ENCODE measurements at places on chromosomes 5 and 9.

- DNase-seq: no peak
Observed at GRCh38 chr9:3992222-3992621, 307.6 kb downstream of the GLIS3 start.

GRCh38 chr5:123279136-123279535 is 144.1 kb downstream of the CEP120 start:
- no peak for DNase-seq

DNA sequence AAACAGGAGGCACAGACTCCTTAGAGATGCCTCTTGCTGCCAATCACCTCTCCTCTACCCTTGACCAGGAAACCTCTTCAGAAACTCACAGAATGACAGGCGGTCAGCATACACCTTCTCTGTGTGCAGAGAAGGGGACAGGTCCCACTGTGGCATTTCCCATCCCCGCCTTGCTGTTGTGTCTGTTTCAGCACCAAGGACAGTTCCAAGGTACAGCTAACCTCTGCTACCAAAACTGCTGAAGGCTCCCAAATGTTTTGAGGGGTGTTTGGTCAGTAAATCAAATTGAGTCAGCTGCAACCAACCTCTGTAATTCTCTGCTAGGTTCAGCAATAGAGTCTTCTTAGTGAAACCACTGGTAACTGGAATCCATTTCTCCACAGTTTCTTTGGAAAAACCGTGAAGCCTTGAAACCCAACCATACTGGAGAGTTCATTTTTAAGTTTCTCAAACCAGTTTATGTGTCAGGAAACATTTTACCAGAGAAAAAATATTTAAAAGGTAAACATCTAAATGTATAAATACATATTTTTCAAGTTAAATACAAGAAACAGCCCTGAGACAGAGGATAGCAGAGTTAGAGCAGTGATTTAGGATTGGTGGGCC is 122.0 kb downstream of the DRD1 start:
- no peak for DNase-seq

DNA sequence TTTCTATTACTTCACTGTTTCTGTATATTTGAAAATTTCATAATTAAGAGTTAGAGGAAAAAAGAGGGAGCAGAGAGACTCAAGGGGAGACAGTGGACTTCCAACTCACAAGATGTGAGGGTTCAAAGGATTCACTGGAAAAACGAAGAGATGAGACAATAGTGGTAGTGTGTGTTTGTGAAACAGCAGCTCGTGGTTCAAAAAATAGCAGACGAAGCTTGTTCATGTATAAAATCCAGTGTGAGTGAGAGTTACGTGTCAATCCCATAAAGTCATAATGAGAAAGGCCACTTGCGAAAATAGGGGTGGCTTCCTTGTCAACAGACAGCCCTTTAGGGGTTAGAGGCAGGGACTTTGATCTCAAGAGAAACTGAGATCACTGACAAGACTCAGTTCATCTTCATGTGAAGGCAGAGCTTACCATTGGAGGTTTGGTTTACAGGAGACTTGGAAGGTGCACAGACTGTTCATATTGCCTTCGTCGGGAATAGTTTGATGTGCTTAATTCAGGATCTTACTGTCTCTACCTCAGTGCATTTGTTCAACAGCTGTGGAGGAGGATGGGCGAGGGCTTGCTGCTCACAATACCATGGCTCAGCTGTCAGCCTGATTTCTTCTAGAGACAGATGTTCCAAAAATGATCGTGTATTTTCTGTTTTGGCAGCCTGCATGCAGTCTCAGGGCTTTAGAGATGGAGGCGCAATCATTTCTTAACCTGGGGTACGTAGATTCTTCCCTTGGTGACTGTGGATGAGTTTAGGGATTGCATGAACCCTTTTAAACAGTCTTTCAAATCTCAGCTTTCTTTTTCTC is 105.7 kb upstream of the KLF9 start:
- no peak for DNase-seq

DNA sequence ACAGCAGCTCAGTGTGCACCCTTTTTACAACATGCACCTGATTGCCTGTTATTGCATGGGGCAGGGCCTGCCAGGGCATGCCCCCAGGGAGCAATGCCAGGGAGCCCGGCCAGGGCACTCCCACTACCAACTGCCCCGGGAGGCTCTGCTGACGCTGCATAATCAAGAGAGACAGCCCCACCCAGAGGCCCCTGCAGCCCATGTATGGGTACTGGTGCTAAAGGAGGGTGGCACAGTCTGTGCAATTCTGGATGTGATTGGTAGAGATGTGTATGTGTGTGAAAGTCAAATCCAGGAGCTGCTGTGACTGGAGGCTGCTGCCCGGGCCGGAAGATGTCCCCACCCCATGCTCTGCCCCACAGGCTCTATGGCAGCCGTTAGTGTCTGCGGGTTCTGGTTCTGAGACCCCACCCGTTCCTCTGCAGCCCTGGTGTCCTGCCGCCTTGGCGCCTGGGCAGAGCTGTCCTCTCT is 3.9 kb upstream of the NEURL1B start:
- DNase-seq: peak; percentile 81

- DNase-seq: no peak
Observed at GRCh38 chr5:164224772-164225171, 719.4 kb downstream of the MAT2B start.

GRCh38 chr9:112917047-112917986 is 26.6 kb upstream of the SLC46A2 start:
- no peak for DNase-seq

DNA sequence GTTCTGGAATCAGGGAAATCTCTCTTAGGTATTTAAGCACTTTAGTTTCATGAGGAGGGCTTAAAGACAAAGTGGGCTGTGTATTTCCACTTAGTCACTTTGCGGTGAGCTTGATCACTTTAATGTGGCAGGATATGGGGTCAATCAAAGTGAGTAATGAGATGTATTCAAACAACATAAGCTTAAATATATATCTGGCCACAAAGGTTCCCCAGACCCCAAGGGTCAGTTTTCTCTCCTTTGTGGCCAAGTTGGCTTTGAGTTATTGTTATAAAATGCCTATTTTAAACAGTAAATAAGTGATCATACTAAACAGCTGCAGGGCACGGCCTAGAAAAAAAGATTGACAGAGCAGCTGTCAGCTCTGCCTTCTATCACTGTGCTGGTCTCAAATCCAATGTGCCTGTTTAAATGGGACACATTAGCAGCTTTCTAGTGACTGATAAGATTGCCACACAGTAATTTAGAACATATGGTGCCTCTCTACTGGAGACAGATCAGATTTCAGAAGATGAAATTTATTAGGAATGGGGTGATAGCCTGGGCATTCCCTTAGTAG is 363.9 kb downstream of the AGTPBP1 start:
- DNase-seq: no peak

DNA sequence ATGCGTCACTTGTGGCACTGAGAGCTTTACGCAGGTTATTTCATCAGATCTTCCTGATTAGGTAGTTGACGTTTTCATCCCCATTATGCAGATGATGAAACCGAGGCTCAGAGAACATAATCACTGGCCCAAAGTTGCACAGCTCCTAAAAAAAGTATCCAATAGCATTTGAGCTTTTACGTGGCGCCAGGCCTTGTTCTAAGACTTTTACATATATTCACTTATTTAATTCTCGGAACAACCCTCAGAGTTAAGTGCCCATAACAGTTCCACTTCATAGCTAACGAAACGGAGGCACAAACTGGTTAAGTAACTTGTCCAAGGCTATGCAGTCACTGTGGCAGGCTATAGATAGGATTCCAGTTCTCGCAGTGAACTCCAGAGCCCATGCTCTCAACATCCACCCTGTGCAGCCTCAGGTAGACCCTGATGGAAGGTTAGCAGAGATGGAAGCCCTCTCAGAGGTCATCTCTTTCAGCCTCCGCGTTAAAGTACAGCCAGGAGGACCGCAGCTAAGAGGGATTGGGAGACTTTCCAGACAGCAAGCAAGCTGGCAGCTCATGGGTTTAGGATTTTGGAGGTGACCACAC is 39.3 kb downstream of the AMBP start:
- DNase-seq: peak; percentile 22

DNA sequence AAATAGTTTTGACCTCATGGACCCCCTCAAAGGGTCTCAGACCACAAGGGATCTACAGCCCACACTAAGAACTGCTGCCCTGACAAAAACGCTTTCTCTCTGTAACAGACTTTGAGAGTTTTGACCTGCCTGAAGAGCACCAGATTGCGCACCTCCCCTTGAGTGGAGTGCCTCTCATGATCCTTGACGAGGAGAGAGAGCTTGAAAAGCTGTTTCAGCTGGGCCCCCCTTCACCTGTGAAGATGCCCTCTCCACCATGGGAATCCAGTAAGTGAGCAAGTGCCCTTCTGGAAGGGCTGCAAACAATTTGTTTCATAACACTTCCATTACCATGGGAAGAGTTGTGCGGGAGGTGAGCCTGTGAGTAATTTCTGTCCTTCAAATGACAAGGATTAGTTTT is 6.0 kb downstream of the PTTG1 start:
- DNase-seq: peak; percentile 41

Data from DMS79 treated with DMSO at 0.1 percent for 48 hours (cell line).